Kidney epithelial cell (primary cell): ENCODE measurements at places on chromosomes 12 and 14. TPM values are rescaled to one million over a fixed set of nuclear protein-coding genes. Genes with fewer than 3 reads are reported as not detected.

Gene CEBPE
- not detected in 2 replicates for total RNA-seq

Gene LUM
- total RNA-seq: 0.67 and 1.5 TPM in 2 replicates

- no peak for DNase-seq
These were observed 1766.9 kb upstream of the SEL1L start for GRCh38 chr14:83300476-83301064.

DNA sequence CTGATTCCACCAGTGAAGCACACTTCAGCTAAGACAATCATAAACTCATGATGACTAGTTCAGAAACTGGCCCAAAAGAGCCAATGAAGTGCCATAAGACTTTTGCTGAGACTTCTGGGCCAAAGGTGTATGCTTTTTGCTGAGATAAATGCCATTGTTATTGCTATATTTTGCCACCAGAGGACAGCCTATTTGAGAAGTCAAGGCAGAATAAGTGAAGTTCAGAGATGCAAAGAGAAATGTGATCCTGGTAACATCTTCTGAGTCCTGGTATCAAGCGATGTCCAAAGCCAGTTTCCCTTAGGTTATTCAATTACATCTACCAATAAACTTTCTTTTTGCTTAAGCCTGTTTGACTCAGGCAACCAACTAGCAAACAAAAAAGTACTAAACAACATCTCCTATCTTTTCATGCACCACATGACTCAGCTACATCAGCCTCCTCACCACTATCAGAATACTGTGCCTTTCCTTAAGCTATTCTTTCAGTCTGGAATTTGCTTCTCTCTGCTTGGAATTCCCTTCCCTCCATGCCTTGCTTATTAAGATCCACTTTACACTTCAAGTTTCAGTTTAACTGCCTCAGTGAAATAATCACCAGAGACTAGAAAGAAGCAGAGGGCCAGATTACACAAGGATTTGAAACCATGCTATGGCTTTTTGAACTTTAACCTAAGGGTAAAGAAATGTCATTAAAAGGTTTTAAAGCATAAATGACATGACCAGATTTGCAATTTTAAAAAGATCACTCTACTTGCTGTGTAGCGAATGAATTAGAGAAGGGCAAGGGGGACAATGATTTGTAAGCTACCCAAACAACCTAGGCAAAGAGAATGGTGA lies 14.0 kb downstream of the CRY1 start:
- no peak for DNase-seq

GRCh38 chr12:3043406-3043805 lies 33.8 kb upstream of the TSPAN9 start:
- no peak for DNase-seq
